Activated gamma-delta T cell treated with Interleukin-2 at 50 U/mL for 16 hours (primary cell): ENCODE measurements at places on chromosomes 2 and 18.

DNA sequence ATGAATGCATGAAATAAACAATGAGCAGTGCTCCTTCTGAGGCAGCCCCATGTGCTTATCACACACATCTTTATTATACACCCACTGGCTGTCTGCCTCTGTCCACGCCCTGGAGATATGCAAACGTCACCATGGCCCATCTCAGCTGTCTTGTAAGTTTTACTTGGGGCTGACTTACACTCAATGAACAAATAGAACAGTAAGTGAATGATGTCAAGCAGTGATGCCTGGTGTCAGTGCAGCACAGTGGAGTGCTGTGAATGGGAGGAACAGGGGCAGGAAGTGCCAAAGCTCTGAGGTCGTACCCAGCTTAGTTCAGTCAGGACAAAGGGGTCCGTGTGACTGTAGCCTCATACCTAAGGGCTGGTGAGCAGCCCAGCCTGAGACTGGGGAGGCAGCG is 659.5 kb upstream of the HS6ST1 start:
- DNase-seq, result no peak

DNA sequence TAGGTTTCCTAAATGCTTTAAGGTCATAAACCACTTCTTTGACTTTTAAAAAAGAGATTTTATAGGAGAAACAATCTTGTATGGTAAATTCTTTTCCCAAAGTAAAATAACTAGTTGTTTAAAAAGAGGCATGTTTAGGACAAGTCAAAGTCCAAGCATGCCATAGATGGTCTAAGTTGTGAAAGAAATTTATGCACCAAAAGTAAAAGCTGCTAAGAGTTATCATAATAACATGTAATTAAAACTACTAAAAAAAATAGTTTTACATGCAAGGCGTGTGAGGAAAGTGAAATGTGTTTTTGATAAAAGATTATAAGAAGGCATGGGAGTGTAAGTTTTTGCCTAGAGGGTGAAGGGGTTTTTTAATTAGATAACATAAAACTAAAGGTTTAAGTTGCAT is 22.5 kb downstream of the FAM210A start:
- no peak for DNase-seq

DNA sequence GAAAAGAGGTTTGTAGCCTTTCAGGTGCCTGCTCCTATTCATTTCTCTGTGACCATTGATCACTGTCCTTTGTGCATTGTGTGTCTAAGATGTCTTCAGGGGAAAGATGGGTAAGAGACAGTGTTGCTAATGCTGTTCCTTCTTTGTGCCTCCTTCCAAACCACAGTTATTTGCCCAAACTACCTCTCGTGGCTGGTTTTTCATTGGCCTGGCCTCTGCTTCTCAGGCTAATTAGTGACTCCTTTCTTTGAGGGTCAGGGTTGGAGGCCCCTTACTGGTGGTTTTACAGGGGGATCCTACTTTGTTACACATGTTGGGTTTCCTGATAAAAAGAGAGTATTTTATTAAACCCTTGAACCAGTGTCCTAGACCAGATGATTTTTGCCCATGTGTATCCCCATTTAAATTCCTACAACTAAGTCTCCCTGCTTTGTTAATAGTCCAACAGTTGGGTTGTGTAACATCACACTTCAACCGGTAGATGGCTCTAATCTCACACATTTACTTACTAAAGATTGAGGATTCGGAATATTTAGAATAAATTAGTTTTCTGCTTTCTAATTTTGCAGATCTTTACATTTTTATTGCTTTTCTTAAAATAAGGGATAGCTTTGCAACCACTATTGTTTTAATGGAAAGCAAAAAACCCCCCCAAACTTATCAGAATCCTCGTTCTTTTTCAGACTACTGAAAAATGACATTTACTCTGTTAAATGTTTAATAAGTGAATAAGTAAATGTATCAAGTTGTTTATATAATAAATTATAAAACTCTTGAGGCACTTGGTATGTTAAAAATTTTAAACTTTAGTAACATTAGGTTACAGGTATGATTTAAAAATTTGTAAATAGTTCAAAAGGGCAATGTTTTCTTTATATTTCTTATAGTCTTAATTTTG is 2.4 kb downstream of the MARS2 start:
- no peak for DNase-seq

DNA sequence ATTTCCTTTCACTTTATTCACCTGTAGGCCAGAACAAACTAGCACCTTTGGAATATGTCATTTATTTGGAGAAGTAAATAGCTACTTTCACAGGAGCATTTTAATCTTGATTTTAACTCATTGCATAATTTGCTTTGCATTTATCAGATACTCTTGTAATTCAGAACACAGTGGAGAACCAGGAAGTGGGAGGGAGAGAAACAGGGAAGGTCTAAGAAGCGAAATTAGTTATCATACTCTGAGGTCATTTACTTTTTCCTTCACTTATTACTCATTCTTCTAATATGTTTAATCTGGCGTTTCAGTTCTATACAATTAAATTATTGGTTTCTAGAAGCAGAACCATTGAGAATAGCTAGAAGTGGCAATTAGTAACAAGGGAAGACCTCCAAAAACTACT is 20.7 kb downstream of the RBM44 start:
- DNase-seq, result no peak

DNA sequence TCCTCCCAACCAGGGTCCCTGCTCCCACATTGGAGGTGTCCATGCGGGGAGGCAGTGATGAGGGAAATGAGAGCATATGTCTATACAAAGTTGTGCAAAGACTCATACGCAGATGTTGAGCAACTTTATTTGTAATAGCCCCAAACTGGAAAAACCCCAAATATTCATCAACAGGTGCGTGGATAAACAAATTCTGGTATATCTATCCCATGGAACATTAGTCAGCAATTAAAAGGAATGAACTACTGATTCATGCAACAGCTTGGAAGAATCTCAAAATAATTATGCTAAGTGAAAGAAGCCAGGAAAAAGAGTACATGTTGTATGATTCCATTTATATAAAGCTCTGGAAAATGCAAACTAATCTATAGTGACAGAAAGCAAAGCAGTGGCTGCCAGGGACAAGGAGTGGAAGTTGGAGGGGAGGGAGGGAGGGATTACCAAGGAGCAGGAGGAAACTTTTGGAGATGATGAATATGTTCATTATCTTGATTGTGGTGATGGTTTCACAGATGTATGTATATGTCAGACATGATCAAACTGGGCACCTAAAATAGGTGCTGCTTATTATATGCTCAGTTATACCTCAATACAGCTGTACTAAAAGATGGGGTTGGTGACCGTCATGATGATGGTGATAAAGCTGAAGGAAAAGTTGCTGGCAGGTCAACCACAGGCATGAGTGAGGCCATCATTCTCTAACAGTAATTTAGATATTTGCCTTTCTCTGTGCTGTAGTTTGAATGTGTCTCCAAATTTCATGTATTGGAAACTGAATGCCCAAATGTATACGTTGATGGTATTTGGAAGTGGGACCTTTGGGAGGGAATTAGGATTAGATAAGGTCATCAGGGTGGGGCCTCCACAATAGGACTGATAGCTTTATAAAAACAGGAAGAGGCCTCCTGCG is 270.9 kb downstream of the CYP26B1 start:
- no peak for DNase-seq

DNA sequence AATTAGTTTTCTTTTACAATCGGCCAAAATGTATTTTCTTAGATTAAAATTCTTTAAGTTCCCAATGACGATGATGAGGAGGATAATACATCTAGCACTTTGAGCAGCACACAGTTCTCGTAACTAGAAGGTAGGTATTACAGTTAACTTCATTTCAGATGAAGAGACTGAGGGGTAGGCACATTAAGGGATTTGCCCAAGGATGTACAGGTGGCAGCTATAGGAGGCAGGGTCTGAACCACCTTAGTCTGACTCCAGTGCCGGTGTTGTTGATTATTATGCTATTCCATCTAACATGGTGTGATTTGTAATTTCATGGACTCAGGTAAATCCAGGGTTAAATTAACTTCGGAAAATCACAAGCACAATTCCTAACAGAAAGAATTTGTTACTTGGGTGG is 1.1 kb downstream of the CD28 start:
- no peak for DNase-seq

DNA sequence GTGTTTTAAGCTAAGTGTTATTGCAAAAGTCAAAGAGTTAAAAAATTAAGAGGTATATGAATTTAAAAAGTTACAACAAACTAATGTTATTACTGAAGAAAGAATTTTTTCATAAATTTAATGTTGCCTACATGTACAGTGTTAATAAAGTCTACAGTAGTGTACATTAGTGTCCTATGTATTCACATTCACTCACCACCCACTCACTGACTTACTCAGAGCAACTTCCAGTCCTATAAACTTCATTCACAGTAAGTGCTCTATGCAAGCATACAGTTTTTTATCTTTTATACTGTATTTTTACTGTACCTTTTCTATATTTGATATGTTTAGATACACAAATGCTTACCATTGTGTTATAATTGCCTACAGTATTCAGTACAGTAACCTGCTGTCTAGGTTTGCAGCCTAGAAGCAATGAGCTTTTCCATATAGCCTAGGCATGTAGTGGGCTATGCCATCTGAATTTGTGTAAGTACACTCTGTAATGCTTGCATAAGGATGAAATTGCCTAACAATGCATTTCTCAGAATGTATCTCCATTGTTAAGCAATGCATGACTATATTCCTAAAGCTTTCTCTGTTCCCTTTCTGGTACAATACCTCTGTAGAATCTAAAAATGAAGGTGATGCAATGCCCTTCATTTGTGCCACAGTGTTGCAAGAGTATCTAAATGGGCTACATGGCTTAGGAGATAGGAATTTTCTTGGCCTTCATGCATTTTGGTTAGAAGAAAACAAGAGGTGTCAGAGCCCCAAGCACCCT is 370.8 kb upstream of the NT5C1B start:
- no peak for DNase-seq

DNA sequence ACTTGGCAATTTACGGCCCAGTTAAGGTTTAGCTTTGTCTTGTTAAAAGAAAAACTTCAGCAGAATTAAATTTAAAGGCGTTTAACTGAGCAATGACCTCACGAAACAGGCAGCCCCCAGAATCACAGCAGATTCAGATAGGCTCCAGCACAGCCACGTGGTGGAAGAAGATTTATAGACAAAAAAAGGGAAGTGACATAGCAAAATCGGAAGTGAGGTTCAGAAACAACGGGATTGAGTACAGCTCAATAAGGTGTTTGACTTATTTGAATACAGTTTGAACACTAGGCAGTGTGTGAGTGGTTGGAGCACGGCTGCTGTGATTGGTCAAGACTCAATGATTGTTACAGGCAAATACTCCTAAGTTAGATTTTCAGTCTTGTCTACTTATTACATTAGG is 79.8 kb downstream of the MOGAT1 start:
- no peak for DNase-seq

DNA sequence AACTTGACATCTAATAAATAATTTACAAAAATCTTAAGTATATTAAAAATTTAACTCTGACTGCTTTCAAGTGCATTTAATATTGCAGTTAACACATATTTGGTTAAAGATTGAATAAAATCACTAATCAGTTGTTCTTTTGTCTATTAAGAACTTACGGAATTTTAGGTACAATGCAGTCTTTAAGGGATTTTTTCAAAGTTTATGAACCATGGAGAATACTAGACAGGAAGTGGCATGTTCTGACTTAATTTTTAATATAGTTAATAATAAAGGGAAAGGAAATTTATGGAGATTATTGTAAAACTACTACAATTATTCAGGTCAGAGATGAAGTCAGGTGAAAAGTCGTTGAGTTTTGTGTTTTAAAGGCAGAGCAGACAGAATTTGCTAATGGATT is 240.9 kb downstream of the CALCRL start:
- no peak for DNase-seq

- no peak for DNase-seq
Observed at GRCh38 chr2:77552956-77553355, 30.8 kb upstream of the LRRTM4 start.

- no peak for DNase-seq
Observed at GRCh38 chr2:86300496-86300895, 36.9 kb downstream of the REEP1 start.

- DNase-seq, result no peak
Observed at GRCh38 chr2:97718942-97719341, 5.6 kb downstream of the ZAP70 start.

- no peak for DNase-seq
Observed at GRCh38 chr2:120464448-120464931, 118.6 kb downstream of the INHBB start.

GRCh38 chr18:41693008-41693407 is 262.0 kb upstream of the PIK3C3 start:
- no peak for DNase-seq

- DNase-seq, result no peak
Observed at GRCh38 chr2:205834796-205835195, 152.5 kb downstream of the NRP2 start.

DNA sequence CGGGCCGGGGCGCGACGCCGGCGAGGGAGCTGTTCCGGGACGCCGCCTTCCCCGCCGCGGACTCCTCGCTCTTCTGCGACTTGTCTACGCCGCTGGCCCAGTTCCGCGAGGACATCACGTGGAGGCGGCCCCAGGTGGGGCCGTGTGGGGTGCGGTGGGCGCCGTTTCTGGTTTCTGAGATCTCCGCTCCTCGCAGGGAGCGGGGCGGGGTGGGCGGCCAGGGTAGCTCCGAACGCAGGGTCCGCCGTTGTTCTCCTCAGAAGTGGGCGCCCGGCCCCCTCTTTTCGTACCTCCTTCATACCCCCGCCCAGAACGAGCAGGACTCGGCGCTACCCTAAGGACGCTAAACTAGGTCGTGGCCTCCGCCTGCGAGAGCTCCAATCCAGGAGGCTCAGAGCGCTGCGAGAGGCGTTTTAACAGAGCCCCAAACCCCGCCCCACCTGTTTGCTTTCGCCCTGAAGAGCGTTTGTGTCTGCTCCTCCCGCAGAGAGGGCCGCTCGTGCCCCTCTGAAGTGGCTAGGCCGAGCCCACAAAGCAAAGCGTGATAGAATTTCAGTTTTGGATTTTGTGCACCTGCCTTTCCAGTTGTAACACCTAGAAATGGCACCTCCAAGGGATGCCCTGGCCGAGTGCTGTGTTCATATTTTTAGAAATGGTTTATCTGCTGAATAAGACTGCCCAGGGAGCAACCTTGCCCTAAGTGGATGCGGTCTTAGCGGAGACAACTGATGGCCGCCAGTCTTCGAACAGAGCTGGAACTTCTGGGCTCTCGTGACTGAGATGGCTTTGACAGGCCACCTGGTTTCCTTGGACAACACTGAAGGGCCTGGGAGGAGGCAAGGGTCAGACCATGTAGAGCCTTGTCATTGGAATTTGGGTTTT is 626 bp downstream of the CAPN10 start:
- peak; percentile 61 for DNase-seq

DNA sequence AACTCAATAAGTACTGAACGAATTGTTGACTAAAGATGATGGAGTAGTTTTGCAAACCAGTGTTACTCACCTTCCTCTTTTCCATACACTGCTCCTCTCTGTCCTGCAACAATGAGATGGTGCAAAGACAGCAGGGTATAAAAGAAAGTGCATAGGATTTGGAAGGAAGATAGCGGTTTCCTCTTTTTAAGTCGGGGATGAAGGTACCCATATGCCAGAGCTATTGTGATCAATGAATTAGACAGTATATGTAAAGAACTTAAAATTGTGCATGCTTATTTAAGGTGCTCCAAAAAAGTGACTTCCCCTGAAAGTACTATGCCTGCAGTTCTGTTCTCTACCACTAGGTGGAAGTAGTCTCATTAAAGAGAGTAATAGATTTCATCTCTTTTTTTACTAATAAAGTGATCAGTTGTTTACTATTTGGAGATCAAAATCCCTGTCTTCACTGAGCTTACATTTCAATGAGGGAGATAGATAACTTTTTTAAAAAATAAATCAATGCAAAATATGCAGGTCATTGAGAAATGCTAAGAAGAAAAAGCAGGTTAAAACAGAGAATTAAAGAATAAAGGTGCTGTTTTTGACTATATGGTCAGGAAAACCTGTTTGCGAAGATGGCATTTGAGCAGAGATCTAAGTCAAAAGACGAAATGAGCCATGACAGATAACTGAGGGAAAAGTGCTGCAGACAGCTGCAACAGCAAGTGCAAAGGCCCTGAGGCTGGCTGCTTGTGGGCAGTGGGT is 339.7 kb upstream of the SLC14A2 start:
- DNase-seq, result no peak
